Motor neuron (in vitro differentiated cells): ENCODE measurements at places on chromosomes 2 and 18. TPM values are rescaled to one million over a fixed set of nuclear protein-coding genes. Genes with fewer than 3 reads are reported as not detected.

UCN gene
- total RNA-seq, result 1.2 and 1.6 TPM in 2 replicates

SESTD1 gene
- total RNA-seq, result 30.7 and 38.1 TPM in 2 replicates

SLC5A7 gene
- total RNA-seq, result 69.9 and 70.0 TPM in 2 replicates

CHMP3 gene
- 66.1 and 73.2 TPM in 2 replicates for total RNA-seq

NEUROD1 gene
- total RNA-seq, result 0.36 TPM in 1 of 2 replicates, not detected in the other

CHRNG gene
- total RNA-seq, result 0.38 and 0.69 TPM in 2 replicates

KCNJ3 gene
- total RNA-seq, result 0.62 and 0.64 TPM in 2 replicates

CCDC138 gene
- total RNA-seq, result 29.6 and 30.6 TPM in 2 replicates

INHA gene
- 0.50 and 0.71 TPM in 2 replicates for total RNA-seq

AGXT gene
- 0.18 and 0.33 TPM in 2 replicates for total RNA-seq

GCG gene
- total RNA-seq, result not detected in 2 replicates
